ENCODE measurements at places on chromosomes 4 and X.

DNA sequence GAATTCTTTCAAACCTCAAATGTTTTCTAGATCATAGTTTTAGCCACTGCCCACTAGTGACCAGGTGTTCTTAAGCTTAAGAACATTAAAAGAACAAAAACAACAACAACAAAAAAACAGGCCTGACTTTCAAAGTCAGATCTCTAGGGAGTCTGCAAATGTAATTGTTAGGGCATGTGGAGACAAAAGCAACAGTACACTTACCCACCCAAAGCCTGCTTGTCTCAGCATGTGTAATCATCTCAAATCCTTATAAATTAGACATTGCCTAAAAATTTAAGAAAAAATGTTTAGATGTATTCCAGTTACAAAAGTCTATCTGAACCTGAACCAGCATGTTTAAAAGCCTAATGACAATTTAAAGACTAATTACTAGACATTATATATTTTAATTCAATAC is 79.9 kb downstream of the SLC7A11 start:
- no peak for DNase-seq

DNA sequence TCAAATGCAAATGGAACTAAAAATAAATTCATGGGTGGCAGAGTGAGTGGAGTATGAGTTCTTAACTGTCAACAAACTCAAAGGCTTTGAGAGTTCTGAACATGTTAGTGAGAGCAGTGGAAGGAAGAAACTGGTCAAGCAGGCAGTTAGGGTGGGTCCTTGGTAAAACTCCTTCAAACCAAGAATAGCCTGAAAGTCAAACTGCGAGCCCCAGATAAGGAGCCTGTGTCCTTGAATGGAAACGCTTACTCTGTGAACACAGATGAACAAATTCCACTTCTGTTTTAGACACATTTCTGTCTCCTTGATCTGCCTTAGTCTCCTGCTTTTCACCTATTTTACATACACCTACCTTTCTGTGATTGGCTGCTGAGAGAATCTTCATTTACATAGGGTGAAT is 129.4 kb upstream of the PCDH18 start:
- DNase-seq: no peak

DNA sequence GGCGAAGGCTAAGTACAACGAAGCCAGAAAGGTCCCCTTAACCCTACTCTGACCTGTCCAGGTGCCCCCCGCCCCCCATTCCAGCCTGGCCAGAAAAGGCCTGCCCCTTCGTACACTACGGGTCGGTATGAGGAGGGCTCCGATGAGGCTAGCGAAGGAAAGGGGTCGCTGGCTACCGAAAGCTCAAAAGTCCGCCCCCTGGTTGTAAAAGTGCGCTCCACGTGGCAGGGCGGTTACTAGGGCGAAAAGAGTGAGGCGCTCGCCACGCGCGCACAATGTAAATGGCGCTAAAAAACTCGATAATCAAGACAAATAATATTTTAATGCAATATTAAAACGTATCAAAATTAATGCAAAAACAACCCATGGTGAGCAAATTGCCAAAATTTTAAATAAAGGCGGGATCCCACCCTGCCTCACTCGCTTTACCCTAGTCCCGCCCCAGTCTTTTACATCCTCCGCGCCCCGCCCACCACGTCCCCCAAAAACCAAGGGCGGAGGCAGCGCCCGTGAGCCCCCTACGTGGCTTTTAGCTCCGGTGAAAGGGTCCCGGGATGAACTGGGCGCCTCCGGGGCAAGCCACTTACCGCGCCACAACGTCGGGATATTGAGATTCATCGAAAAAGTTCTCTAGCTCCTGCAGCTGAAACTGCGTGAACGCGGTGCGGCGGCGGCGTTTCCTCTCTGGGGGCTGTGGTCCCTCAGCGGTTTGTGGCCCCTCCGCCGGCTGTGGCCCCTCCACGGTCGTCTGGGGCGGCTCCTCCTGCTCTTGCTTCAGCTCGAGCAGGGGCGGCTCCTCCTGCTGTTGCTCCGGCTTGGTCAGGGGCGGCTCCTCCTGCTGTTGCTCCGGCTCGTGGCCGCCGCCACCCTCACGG is 929 bp downstream of the ESX1 start:
- DNase-seq: no peak

- no peak for DNase-seq
Measured at GRCh38 chr4:16230308-16230707, 4.0 kb upstream of the TAPT1 start.

GRCh38 chrX:96224279-96224678 is 460.4 kb upstream of the DIAPH2 start:
- no peak for DNase-seq

GRCh38 chrX:153903991-153904957 is at the start of gene AVPR2:
TSS of gene AVPR2 (plus strand) at chrX:153904673. CDS start at chrX:153905146, 473 bp downstream.
- peak; percentile 28 for DNase-seq

DNA sequence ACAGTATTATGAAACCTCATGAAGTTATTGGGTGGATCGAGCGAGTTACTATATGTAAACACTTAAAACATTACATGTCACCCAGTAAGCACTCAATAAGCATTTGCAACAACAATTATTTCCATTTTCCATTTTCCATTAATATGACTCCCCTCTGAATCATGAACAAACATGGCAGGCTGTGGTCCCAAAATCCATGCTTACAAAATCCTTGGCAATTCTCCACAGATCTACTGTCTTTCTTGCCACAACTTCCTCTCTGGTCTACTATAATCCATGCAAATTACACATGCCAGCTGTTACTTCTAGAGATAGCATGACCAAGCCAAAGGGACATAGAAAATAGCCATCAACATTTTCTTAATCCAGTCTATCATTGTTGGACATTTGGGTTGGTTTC is 22.0 kb downstream of the ASB11 start:
- DNase-seq: no peak

- DNase-seq: no peak
Measured at GRCh38 chrX:68915778-68916177, 87.0 kb downstream of the EFNB1 start.

GRCh38 chrX:123171781-123172180 is 12.3 kb upstream of the GRIA3 start:
- no peak for DNase-seq

DNA sequence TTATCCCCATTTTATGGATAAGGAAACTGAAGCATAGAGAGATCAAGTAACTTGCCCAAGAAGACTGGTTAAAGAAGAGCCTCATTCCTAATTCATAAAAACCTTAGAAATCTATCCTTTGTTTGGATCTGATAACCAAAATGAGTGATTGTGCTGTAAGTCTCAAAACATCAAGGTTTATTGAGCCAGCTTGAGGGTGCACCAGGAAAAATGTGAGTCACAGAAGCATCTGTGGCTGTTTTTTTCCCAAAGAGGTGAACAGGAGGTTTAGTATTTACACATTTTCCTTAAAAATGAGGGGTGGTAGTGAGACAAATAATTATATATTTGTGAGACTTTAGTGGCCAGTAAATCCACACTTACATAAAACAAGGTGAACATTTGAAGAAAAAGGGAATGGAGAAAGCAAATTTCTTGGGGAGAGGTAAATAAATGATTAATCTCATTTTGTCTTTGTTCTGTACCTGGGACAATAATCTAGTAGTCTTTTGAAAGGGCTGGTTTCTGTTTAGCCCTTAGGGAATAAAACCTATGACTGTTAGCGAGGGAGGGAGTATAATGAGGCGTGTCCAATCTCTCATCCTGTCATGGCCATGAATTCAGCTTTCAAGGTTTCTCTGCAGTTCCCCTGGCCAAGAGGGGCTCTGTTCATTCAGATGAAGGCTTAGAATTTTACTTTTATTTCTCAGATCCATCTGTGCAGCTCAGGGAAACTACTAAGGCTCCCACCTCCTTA is 12.2 kb upstream of the FMR1 start:
- DNase-seq: peak; percentile 34

- no peak for DNase-seq
Measured at GRCh38 chr4:177810220-177810619, 368.0 kb upstream of the AGA start.

GRCh38 chr4:122012735-122013134 is 60.9 kb upstream of the TRPC3 start:
- no peak for DNase-seq

- DNase-seq: no peak
Measured at GRCh38 chr4:52657292-52657617, 1.8 kb downstream of the USP46 start.

DNA sequence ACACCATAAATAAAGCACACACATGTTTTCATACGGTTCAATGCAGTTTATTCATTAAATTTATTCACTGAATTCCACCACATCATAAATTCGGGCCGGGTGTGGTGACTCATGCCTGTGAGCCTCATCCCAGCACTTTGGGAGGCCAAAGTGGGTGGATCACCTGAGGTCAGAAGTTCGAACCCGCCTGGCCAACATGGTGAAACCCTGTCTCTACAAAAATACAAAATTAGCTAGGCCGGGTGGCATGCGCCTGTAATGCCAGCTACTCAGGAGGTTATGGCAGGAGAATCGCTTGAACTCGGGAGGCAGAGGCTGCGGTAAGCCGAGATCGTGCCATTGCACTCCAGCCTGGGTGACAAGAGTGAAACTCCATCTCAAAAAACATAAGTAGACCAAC is 131.6 kb downstream of the PDS5A start:
- no peak for DNase-seq
